NCI-H524 (cell line): ENCODE measurements at places on chromosomes 2 and 18.

DNA sequence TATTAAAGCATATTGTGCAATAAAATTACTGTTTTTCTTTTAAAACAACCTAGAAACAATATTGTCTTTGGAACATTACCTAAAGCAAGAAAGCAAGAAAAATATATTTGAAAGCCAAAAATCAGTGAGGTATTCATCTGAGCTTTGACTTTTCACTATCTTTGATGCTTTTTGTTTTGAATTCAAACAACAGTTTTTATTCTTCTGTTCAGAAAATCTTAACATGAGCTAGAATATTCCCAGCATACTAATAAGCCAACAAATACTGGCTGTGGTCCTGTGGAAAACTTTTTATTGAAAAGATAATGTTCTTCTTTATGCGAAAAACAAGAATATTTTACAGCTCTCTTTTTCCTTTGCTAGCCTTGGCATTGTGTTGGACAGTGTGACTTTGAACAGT, 19.8 kb downstream of the FAM171B start:
- DNase-seq: no peak

- peak; percentile 43 for DNase-seq
These were observed 1.2 kb downstream of the BMPR2 start for GRCh38 chr2:202377207-202377761.

DNA sequence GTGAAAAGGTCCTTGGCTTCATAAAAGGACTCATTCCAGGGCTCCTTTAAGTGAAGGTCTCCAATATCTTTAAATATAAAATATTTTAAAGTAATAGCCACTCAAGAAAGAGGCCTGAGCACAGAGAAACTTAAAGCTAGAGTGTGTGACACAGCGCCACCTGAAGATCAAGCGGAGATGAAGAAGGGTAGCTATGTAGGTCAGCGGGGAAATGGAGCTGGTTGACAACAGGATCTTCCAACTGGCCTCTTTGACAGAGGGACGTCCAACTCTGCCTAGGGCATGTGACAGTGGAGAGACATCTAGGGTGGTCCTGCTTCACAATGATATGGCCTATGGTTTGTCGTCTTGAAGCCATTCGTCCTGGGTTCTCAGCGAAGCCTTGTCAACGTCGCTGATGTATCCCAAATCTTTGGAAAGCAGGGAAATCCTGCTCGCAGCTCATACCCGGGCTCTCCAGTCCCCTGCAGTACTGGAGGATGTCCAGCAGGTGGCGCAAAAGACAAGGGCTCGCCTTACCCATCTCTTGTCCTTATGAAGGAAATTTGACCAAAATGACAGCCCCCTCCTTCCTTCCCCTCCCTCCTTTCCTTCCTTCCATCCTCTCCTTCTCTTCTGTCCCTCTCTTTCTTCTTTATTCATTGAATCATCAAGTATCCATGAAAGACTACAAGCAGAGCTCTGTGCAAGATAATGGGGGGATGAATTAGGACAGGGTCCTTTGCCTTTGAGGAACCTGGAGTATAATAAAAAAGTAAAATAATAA, 59.6 kb downstream of the LONRF2 start:
- DNase-seq: peak; percentile 62

DNA sequence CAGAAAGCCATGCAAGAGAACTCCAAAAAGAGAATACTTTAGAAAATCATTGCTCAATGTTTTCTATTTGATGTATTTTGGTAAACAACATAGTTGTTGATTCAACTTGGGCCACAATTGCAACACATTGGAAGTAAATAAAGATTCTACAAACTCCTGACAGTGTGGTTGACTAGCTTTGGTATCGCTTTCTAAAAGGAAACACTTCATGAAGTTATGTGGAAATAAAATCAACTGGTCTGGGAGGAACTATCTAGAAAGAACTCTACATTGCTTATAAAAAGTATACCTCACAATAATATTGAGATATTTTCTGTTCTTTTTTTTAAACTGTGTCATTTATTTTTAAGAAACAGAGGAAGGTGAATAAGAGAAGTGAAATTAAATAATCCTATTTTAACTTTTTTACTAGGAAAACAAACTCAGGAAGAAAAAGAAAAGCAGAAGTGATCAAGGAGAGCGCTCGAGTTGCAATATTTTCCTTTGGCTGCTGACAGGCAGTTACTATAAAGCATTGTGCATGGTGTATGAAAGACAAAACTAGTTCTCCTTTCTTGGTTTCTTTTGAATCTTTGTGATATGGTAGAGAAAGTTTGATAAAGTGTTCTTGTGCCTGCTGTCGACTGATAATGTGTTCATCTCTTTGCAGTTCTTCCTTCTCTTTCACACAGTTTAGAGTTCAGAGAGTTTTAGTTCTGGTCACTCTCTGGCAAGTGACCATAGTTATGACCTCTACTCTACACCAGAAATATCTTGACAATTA, 3.0 kb downstream of the DHRS9 start:
- DNase-seq: no peak

- DNase-seq: no peak
These were observed 17.0 kb downstream of the STAT1 start for GRCh38 chr2:190996947-190997346.

DNA sequence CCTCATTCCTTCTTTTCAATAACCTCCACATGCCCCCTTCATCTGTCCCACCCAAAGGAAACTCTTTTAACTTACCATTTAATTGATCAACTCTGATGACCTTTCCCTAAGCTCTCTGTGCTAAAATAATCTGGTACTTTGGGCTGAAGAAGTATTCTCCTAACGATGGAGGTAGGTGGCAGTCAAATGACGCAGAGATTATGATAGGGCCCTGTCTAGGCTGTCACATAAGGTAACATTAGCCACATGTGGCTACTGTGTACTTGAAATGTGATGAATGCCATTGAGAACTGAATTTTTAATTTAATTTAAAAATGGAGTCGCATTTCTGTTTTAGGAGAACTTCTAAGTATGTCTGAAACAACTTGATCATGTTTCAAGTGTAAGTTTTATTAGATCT, 140.5 kb upstream of the TNP1 start:
- DNase-seq: no peak

DNA sequence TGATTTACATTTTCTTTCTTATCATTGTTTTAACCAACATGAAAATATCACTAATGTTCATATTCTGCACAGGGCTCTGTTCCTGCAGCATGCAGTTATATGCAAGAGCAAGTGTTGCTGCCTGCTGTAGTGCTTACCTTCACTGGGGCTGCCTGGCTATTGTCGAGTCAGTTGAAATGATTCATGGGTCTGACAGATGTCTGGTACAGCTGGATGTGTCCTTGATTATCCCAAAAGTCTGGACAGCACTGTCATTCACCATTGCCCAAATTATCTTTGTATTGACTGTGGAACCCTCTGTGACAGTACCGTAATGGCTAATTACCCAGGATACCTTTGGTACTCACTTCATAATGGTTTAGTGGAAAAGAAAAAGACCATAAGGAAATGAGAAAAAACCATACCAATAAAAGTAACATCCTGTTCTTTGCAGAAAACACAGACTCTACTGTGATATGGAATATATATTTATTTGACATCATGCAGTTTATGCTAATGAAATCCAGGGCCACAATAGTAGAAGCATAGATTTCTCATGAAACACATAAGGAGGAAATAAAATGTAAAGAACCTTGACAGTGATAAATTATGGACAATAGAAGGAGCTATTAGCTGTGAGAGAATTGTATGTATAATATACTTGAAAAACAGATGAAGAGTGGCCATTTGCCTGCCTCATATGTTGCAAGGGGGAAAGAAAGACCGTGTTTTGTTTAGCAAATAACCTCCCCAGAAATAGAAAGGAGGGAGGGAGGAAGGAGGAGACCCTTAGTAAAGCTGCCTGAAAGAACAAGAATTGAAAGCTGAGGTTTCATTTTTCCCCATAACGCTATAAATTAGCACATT, 249.8 kb upstream of the ATP5MC3 start:
- DNase-seq: no peak

- DNase-seq: no peak
These were observed 815.5 kb downstream of the EPHA4 start for GRCh38 chr2:220756653-220757052.

DNA sequence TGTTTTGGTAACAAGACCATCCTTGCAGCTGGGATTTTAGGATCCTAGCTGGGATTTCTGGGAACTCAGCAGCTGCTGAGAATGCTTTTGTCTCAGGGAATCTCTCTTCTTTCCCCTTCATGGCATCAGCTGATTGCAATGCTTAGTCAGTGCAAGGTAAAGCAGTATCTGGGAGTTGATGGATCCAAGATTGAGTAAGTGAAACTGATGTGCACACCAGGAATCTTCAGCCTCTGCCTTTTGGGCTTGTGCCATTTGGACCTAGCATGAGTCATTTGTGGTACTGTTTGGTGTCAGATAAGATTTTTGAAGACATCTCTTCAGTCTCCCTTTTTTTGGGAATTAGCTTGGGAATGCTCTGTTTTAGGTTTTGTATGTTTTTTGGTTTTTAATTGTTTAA, 363.3 kb upstream of the TFPI start:
- no peak for DNase-seq

DNA sequence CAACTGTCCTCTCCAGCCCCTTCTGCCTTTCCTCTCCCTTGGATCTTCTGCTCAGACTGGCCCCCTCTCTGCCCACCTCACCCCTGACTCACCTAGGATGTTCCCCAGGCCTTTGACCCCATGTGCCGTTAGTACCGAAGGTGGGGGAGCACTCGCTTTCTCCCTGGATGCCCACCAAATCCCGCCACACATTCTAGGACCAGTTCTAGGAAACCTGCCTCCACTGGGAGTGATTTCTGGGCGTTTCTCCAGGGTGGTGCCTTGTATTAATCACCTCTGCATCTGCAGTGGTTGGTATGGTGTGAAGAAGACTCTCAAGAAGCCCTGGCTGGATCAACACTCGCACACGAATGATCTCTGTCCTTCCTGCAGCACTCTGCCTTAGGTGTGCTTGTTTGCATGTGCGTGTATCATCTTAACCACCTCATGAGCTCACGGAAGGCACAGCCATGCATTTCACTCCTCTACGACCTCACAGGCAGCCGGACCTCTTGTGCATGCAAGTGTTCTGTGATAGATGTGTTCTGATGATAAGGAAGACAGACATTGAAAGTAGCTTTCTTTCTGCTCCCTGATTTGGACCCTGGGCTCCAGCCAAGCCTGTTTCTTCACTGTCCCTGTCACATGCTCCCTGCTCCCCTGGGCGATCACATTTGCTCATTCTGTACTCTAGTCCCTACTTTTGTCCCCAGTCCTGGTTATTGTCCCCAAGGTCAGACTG, 69.4 kb downstream of the LIPG start:
- no peak for DNase-seq

- no peak for DNase-seq
These were observed 126.6 kb downstream of the UBE2E3 start for GRCh38 chr2:181106789-181107627.

GRCh38 chr18:7370375-7370774, 139.5 kb downstream of the LRRC30 start:
- DNase-seq: no peak

GRCh38 chr18:71405169-71405809, 1116.4 kb downstream of the SOCS6 start:
- DNase-seq: peak; percentile 45

DNA sequence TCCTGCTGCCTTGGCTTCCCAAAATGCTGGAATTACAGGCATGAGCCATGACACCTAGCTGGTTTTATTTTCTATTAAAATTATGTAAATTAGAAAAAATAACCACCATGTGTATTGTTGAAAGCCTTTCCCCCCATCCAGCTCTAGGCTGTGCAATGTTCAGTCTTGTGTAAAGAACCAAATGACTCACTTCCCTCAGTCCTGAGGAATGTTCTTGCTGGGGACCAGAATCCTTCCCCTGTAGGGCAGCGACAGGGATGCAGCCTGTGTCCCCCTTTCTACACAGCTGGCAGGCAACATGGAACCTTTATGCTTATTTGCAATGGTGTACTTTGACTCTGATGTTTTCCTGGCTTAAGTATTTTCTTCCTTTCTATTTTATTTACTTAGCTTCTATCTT, 29.4 kb downstream of the AOX1 start:
- no peak for DNase-seq

DNA sequence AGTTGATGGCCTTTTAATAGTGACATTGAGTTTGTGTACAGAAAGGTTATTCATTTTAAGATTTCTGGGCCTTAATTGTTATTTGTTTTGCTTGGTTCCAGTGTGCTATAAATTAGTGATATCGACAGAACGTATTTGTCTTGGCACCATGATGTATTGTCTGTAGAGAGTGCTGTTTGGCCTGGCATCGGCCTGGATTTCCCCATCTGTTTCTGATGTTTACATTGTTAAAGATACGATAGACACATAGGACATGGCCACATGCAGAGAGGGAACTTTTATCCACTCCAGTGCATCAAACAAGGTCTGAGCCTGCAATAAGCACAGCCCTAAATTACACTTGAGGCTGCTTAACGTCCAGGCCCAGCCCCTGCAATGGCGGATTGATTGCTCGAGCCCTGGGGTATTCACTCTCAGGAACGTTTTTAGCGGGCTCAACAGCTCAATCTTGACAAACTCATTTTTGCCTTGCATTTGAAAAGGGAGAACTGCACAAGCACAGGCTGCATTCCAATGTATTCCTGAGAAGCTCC, 144.7 kb downstream of the SLC4A3 start:
- DNase-seq: peak; percentile 55

DNA sequence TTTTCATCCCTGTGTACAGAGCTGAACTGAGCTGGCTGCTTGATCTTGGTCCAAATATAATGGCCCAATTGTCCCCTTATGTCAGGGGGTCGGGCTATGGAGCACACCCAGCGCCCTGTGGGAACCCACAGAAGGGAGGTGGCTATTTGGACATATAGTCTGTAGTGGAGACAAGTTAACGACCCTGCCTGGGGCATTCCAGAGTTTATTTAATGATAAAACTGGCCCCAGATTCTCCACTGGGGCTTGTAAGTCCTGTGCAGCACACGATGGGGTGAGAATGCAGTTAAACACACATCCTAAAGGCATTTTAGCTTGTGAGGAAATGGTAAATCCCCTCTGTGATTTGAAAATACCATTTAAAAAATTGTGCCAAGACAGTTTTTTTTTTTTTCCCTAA, 72.9 kb downstream of the QPCT start:
- DNase-seq: no peak

DNA sequence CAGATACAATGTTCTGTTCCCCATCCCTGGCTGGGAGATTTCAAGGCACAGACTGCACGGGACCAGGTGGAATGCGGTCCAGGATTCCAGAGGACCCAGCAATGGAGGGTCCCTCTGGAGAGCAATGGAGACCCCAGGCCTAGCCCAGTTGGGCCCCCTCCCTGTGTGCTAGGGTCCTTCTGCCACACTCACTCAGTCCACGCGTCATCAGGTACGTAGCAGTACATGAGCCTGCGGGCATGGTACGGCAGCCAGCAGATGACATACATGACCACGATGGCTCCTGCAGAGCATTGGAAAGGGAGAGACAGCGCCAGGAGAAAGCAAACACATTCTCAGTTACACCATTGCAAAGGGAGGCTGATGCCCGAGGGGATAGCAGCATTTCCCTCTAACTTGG, 10.1 kb downstream of the NTSR2 start:
- no peak for DNase-seq
